ENCODE measurements at places on chromosomes 12 and 14.

DNA sequence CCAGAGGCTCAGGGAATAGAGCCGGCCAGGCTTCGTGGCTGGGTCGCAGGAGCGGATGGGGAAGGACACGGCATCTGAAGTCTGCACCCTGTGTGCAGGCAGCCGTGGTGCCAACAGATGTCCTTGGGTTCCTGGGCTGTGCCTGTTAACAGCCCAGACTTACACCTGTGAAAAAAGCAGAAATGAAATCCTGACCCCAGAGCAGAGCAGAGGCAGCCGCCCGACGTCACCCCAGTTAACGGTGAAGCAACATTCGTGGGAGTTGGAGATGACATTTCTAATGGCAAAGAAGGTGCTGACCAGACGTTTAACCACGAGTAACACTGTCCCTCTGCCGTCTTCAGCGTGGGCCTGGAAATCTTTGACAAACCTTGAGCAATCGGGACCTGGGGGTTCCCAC is 200.3 kb upstream of the DIO3 start:
- peak; percentile 98 for DNase-seq

- no peak for DNase-seq
Observed at GRCh38 chr14:99755068-99755405, 38.2 kb upstream of the EML1 start.

GRCh38 chr14:60655898-60656685 is 6.8 kb upstream of the SIX1 start:
- no peak for DNase-seq

DNA sequence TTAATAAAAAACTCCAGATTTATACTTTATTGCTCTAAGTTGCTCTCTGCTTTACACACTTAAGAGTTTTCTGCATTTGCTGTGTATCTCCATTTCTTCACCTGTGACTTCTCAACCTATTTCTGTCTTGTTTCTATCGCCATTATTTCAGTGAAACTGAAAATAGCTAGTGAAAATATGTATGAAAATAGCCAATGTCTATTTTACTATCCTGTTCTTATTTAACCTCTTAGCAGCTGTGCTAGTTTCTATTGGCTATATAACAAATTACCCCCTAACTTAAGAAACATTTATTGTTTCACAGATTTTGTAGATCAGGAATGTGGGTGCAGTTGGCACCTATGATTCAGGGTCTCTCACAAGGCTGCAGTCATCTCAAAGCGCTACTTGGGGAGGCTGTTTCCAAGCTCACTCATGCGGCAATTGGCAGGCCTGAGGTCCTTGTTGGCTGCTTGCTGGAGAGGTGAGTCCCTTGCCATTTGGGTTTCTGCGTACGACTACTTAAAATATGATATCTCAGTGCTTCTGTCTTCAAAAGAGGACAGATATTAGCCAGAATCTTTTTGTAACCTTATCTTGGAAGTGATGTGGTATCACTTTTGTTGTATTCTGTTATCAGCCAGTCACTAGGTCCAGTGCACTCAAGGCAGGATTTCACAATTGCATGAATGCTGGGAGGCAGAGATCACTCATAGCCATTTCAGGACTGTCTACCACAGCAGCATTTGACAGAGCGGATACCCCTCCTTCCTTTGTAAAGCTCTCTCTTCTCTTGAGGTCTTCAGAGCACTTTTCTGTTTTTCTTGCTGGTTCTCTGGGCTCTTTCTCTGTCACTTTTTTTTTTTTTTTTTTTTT is 7.2 kb downstream of the ERC1 start:
- peak; percentile 48 for DNase-seq

DNA sequence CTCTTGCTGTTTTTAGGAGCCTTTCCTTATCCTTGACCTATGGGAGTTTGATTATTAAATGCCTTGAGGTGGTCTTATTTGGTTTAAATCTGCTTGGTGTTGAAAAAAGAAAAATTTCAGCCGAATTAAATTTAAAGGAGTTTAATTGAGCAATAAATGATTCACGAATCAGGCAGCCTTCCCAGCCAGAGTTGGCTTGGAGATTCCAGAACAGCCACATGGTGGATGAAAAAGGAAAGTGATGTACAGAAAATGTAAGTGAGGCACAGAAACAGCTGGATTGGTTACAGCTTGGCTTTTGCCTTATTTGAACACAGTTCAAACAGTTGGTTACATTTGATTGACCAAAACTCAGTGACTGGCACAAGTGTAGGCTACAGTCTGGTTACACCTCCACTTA is 69.7 kb downstream of the WASHC3 start:
- DNase-seq: no peak

Data from OCI-LY7 (cell line).